Fibroblast of upper back skin (primary cell): ENCODE measurements at places on chromosomes 12 and 14.

DNA sequence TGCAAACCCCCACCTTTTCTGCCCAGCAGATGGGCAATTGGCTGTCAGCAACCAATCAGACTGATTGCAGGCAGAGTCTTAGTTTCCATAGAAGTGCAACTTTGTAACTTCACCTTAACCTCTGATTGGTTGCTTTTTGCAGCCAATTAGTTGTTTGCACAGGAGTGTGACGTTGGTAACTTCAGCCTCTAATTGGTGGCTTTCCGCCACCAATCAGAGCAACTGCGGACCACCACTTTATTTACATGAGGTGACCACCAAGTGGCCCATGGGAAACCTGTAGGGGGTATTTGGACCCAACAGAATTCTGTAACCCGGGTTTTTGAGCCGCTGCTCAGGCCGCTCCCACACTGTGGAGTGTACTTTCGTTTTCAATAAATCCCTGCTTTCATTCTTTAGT, 32.3 kb downstream of the CDKN1B start:
- DNase-seq: no peak

- no peak for DNase-seq
Measured at GRCh38 chr12:47192051-47192450, 112.3 kb upstream of the AMIGO2 start.

DNA sequence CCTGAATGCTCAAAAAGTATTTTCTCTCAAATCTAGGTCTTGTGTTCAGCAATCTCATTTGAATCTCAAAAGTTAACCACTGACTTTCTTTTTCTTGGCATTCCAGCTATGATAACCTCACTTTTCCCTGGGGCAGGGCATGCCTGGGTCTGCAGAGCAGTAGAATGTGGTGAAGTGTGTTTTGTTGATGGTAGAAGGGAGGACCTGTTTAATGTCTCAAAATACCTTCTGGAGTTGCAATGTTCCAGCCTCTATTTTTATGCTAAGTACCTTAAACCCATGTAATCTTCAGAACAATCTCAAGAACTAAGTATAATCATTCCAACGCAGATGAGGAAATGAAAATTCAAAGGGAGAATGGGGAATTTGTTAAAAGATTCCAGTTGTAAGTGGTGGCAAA, 82.1 kb upstream of the FUT8 start:
- no peak for DNase-seq

DNA sequence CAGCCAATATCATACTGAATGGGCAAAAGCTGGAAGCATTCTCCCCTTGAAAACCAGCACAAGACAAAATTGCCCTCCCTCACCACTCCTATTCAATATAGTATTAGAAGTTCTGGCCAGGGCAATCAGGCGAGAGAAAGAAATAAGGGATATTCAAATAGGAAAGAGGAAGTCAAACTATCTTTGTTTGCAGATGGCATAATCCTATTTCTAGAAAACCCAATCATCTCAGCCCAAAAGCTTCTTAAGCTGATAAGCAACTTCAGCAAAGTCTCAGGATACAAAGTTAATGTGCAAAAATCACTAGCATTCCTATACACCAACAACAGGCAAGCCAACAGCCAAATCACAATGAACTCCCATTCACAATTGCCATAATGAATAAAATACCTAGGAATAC, 21.0 kb upstream of the ANP32D start:
- no peak for DNase-seq

GRCh38 chr12:110548678-110549077, 34.4 kb downstream of the PPTC7 start:
- peak; percentile 60 for DNase-seq

DNA sequence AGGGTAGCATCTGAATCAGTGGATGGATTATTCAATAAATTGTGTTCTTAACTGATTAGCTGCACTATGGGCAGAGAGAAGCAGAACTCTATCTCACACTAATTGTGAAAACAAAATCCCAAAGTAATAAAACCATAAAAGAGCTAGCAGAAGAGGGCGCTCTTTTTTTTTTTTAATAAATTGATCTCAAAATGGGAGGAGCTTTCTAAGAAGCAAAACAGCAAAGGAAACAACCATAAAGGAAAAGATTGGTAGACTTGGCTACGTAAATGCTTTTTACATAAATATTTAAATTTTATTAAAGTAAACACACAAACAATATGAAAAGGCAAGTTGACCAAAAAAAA, 1.5 kb upstream of the TM7SF3 start:
- peak; percentile 35 for DNase-seq

DNA sequence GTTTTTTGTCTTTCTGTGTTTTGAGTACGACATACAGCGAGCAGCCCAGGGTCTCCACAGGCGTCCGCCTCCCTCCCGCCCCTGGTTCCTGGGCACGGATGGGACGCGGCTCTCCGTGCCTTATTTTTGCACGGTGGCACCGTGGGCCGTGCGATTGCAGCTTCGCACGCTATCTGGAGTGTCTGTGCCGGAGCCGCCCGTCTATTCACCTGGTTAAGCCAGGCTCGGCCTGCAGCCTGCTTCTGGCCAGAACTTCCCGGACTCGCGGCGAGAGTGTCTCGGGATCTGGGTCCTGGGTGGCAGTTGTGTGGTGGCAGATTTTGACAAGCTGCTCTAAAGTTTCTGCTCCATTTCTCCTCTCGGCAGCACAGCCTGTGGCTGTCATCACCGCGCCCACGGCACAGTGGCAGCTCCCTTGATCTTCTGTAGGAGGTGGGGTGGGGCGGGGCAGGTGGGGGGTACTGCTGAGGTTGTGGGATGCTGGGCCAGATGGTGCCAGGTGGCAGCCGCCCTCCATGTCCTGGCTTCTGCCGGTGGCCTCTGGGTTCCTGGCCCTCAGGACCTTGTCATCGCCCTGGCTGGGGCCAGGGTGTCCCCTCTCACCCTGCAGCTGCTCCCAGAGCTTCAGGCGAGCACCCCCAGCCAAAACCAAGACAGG, 2.9 kb downstream of the MMP17 start:
- DNase-seq: no peak

DNA sequence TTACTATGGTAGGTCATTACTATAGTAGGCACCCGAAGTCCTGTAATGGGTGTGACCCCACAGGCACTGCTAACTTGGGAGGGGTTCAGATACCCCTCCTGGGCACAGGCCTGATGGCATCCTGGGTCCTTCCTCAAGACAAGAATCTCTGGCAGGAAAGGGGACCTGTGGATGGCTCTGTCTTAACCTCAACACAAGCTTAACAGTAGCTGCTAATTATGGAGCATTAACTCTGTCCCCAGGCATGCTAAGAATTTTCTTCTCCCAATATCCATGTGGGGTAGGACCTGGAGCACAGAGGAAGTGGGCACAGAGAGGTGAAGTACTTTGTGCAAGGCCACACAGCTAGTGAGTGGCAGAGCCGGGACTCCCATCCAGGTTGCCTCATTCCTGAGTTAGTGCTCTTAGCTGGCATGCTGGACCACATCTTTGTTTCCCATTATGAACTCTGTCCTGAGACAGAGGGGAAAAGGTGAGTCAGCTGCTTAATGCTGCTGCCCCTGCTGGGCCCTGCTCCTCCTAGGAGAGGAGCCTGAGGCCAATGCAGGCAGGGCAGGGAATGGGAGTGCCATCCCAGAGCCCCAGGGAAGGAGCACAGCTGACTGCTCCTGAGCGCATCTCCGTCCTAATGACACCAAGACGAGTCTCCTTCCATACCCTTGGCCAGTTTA, 32.1 kb downstream of the GALNT16 start:
- no peak for DNase-seq

GRCh38 chr12:49476091-49476490, 62.7 kb upstream of the KCNH3 start:
- no peak for DNase-seq

DNA sequence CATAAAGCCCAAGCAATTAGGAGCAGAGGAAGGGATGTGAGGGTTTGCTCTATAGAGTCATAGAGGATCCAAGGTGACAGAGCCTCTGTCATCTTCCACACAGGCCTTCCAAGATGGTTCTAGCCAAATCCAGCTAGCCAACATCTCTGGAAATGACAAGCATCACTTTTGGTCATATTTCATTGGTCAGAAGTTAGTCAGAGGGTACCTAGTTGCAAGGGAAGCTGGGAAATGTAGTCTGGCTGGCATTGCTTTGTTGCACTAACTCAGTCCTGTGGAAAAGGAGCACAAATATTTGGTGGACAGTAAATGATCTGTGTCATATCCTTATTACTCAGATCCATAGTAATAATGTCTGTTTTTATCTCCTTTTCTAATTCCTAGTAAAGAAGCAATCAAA, 715.7 kb downstream of the NRXN3 start:
- DNase-seq: no peak

DNA sequence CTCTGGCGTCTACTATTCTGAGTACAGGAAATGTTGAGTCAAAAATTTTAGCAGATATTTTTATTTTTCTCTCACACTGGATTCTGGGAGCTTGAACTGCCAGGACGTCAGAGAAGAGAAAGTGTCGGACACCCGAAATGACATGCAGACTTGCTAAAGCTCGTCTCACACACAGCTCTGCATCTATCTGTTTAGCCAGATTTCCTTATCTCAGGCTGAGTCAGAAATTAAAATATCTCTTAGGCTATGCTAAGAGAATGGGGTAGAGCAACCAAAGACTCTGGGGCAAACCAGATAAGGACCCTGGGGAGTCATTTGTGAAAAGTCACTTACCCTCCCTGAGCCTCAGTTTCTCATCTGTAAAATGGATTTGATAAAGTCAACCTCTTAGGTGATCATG, 1124.1 kb downstream of the VRK1 start:
- DNase-seq: no peak

- DNase-seq: no peak
Measured at GRCh38 chr12:951176-951575, 1.7 kb upstream of the RAD52 start.

DNA sequence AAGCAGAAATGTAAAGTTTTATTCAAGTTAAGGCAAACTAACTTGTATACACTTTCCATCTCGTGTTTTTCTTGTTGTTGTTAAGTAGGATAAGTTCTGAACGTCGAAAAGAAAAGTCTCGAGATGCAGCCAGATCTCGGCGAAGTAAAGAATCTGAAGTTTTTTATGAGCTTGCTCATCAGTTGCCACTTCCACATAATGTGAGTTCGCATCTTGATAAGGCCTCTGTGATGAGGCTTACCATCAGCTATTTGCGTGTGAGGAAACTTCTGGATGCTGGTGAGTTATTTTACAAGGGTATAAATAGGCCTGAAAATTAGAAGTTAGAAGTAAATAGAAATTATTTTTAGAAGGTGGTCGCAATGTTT, 25.0 kb downstream of the HIF1A start:
- no peak for DNase-seq

DNA sequence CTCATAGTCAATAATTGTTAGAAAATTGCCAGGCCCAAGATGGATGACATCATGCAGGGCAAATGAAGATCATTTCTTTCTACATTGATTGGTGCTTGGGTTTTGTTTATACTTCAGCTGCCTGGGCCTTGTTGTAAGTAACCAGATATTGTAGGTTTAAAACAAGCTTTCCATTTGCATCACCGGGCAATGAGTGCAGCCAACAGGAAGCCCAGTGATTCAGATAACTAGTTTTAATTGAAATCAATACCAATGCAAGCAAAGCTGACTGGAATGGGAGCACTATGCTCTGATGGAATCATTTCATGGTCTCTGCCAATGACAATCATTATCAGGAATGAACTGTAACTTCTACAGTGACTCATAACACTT, 279.3 kb downstream of the DUSP6 start:
- peak; percentile 78 for DNase-seq

GRCh38 chr14:55316564-55316963, 45.3 kb downstream of the FBXO34 start:
- no peak for DNase-seq

DNA sequence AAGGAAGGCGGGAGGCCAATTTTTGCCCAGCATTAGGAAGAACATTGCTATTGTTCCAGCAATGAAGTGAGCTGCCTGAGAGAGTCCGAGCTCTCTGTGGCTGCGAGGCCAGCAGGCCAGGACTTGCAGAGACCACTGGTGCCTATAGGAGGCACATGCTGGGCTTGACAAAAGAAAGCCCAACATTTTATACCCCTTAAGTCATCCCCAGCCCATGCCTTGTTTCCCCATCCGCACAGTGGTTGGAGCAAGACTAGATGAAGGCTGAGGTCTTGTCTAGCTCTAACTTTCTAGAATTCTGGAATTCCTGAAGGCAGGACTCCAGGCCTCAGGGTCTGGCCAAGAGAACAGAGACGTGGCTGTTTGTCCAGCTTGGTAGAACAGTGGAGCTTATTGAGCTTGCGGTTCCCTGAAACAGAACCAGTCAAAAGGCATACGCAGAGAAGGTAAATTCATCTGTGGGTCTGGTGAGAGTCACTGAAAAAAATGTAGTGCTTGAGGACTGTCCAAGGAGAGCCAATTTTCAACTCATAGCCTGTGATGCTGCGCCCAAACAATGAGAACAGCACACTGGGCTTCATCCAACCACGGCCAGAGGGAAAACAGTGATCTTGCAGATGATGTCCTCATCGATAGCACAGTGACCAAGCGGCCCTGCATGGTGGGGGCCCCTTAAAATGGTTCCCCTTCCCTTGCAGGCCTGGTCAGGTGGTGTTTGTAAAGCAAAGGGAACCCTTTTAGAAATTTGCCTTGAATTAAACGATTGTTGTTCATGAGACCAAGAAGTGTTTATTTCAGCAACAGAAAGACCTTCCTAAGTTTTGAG, 27.1 kb upstream of the COL2A1 start:
- DNase-seq: no peak

- DNase-seq: no peak
Measured at GRCh38 chr14:71701990-71702389, 230.2 kb upstream of the RGS6 start.

DNA sequence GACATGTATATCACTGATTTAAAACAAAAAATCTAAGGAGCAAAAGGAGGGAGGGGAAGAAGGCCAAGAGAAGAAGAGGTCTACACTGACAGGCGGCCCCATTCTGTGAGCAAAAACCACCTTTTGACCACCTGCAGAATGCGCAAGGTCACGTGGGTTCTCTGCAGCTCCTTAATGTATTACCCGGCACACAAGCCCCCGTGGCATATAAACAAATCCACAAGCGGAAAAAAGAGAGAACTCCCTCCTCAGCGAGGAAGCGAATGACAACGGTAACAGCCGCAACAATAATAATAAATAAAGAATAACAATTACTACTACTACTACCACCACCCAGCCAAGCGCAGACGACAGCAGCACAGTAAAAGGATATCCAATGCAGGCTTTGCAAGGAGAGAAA, 1.3 kb downstream of the KSR2 start:
- no peak for DNase-seq

GRCh38 chr14:49314737-49315136, 271.4 kb downstream of the RPS29 start:
- DNase-seq: peak; percentile 43

DNA sequence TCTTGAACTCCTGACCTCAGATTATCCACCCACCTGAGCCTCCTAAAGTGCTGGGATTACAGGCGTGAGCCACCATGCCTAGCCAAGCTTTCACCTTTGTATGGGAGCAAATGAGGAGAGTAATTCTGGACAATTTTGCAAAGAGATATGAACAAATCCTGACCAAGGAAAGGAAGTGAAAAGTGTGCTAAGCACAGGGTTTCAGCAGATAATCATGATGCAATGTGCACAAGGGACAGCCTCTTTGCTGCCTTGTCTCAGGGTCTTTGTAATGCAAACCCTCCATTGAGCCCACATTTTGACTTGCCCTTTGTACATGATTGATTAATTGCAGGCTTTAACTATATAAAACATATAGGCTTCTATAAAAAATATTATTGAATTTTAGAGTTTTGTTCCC, 9.2 kb upstream of the PYGL start:
- DNase-seq: no peak

- DNase-seq: peak; percentile 66
Measured at GRCh38 chr12:69570545-69571399, 14.5 kb upstream of the CCT2 start.
